ENCODE measurements at places on chromosomes 7 and 10.

DNA sequence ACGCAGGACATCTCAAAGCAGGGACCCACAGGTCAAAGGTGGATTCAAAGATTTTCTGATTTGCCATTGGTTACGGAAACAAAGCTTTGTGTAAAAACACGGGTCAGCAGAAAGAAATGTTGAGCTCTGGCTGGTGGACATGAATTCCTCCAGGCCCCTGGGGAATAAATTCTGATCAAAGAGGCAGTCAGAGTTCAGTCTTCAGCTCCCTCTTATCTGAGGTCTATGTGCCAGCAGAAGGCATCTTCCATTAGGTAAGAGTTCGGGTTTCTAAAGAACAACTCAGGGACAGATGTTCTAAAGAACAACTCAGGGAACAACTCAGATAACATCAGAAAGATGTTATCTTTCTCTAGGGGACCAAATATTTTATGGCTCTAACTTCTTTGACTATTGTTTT is 64.9 kb upstream of the PALS2 start:
- no peak for DNase-seq

- no peak for DNase-seq
Observed at GRCh38 chr7:97007583-97007861, 2.2 kb downstream of the DLX6 start.

DNA sequence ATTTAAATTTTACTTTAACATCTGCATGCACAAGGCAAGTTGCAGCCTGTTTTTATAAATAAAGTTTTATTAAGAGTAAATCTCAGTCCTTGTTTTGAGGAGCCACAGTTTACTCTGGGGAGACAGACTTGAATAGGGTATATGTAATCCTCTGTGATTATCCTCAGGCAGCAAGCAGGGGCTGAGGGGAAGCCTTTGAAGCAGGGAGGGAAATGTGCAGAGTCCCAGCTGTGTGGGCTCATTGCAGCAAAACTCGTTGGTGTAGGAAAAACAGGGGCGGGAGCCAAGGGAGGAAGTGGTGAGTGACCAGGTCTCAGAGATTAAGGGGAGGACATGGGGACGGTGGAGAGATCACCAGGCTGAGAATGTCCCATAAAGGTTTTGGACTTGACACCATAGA is 34.3 kb upstream of the SMC3 start:
- no peak for DNase-seq

DNA sequence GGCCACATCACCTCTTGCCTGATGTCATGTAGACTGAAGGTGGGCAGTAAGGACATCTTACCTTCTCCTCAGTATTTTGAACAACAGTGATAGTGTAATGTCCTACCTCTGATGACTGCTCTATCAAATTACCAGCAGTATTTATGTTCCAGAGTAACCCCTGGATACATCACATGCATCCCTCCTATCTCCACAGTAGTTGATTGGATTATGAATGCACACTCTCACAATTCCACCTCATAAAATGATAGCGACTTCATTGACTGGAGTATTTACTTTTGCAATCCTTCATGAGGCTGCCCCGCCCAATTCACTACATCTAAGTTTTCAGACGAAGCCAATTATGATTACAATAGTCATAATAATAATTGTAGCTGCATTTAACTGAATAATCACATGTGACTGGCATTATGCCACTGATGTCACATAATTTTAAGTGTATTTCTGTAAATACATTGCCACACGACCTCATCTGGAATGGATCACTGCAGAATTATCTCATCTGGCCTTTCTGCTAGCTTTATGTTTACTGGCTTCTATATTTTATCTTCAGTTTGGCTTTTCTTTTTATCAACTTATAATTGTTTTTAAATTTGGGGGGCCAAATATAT is 268.9 kb downstream of the SLC25A13 start:
- DNase-seq = no peak

DNA sequence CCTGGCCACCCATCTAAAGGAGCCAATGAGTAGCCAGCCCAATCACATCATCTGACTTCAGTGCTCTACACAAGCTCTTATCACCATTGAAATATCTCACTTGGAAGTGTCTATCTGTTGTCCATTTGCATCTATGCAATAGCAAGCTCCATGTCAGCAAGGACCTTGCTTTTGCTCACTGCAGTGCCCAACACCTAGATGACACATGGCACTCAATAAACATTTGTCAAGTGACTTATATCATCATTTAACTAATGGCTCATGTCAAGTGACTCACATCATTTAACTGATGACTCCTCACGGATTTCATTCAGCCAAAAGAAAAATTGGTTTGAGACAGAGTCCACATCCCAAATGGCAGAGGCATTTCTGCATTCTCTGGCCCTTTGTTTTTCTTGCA is 92.9 kb upstream of the ADAM12 start:
- DNase-seq = no peak

DNA sequence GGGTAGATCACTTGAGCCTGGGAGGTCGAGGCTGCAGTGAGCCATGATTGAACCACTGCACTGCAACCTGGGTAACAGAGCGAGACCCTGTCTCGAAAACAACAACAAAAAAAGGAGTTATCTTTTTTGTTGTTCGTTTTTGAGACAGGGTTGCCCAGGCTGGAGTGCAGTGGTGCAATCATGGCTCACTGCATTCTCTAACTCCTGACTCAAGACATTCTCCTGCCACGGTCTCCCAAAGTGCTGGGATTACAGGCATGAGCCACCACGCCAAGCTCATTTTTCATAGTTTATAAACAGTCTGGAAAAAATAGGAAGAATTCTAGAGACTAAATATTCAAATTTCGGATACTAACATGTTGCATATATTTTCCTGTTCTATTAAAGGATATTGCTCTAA is 29.4 kb downstream of the SFXN4 start:
- no peak for DNase-seq

DNA sequence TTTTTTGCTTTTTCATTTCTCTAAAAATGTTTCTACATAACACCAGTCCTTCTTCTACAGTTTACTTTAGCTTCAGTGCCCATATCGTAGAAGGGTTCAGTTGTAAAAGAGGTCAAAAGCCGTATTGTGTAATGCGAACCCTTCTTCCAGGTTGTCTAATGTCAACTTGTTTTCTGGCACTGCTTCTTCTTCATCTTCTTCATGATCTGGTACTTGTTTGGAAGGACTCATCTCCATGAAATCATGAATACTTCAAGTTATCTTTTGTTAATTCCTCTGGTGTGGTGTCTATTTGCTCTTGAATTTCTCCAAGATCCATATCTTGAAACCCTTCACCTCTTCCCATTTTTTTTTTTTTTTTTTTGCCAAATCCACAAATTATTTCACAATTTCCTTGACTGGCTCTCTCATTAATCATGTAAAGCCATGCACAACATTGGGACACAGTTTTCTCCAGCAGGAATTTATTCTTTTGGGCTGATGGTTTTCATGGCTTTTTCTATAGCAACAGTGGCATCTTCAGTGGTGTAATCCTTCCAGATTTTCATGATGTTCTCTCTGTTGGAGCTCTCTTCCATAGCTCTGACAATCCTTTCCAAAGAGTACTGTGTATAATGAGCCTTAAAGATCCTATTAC is 85.1 kb downstream of the CPED1 start:
- DNase-seq = no peak

DNA sequence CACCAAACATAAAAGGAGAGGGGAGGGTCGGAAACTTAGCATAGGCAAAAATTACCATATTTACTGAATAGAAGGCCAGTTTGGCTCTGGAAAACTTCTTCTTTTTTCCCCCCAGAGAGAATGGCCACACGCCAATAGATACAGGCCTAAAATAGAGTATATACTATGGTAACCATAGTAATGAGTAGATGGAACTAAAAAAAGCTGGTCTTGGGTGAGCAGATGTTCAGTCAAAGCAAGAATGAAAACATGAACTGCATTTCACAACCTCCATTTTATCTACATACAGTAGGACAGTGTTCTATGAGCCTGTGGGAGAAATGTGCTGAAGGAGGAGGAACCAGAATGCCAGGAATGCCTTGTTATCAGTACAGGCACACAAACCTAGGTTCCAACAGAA is 141.7 kb upstream of the SEMA3A start:
- peak; percentile 10 for DNase-seq

GRCh38 chr10:97736403-97736901 is 476 bp upstream of the ZFYVE27 start:
- no peak for DNase-seq

DNA sequence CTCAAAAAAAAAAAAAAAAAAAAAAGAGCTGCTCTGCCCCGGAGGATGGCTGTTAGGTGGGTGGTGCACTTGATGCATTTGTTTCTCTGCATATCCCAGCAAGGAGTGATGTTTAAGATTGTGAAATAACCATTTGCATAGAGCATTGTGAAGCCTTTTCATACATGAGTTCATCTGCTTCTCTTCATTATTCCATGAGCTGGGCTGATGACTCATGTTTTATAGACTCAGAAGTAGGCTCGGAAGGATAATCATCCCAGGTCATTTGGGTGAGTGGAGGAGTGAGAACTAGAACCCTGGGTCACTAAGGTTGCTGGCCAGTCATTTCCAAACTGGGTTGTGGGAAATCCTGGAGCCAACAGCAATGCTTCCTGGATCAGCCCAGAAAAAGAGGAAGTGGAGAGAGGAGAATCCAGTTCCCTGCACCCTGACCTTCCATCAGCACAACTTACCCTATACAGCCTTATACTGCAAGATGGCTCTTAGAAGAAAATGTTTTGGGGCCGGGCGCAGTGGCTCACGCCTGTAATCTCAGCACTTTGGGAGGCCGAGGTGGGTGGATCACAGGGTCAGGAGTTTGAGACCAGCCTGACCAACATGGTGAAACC is 45.3 kb downstream of the TACC2 start:
- DNase-seq = no peak

- DNase-seq = peak; percentile 6
Observed at GRCh38 chr7:78226059-78226719, 427.6 kb downstream of the PHTF2 start.

DNA sequence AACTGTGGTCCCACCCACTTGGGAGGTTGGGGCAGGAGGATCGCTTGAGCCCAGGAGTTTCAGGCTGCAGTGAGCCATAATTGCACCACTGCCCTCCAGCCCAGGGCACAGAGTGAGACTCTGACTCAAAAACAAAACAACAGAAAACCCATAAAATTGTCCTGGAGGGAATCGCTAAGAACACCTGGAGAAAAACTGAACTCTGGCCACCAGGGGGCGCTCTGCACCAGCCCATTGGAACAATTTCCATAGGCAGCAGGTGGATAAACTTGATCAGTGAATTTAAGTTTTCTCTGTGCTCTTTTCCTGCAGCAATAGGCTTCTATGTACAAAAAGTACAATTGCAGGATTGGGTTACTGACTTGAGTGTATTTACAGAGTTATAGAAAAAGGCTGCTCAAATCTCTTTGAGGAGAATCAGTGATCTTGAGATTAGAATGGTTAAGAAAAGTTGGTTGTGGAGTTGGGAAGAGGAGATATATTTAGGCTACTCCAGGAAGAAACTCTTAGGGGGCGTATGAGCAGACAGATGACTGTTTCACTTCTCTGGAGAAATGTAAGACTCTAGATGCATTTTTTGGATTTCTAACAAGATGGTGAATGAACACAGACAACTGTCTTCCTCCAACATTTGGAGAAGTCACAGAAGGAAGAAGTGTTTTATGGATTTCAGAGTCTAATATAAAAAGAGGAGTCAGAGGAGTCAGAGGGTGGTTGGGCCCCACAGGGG is 274.9 kb upstream of the GALNT17 start:
- peak; percentile 64 for DNase-seq

- no peak for DNase-seq
Observed at GRCh38 chr7:117248829-117249228, 74.0 kb downstream of the WNT2 start.

Data from HuH-7.5 (cell line).